Vagina (tissue), 2 donors: ENCODE measurements at places on chromosomes 5 and 9. TPM values are rescaled to one million over a fixed set of nuclear protein-coding genes. Genes with fewer than 3 reads are reported as not detected.

The PFN3 gene
- not detected for total RNA-seq

The FAM151B gene
- total RNA-seq = 0.98 TPM

The SLC25A48 gene
- 0.49 TPM for total RNA-seq

The SLCO4C1 gene
- not detected for total RNA-seq

The SERF1B gene
- 30.7 TPM for total RNA-seq

The GIN1 gene
- 5.4 TPM for total RNA-seq

The APBA1 gene
- total RNA-seq = 13.3 TPM

The GGTA1 gene
- 18.4 TPM for total RNA-seq

The SNCAIP gene
- total RNA-seq = 11.3 TPM

The GNA14 gene
- 11.0 TPM for total RNA-seq

The TMEM252 gene
- total RNA-seq = not detected

The FOXD4L3 gene
- total RNA-seq = 0.49 TPM

The MARCOL gene
- total RNA-seq = not detected
